ENCODE measurements at places on chromosomes 7 and 10. TPM values are rescaled to one million over a fixed set of nuclear protein-coding genes. Genes with fewer than 3 reads are reported as not detected.

AGAP9 gene
- total RNA-seq = 4.1 TPM

BAG3 gene
- total RNA-seq = 172 TPM

IFIT1B gene
- 0.81 TPM for total RNA-seq

EIF4H gene
- total RNA-seq = 168 TPM

ELOVL3 gene
- not detected for total RNA-seq

MAD1L1 gene
- total RNA-seq = 13.5 TPM

KIAA1217 gene
- total RNA-seq = 24.0 TPM

MYL10 gene
- not detected for total RNA-seq

CYP3A7 gene
- not detected for total RNA-seq

GRCh38 chr7:137950263-137950621 is 51.6 kb downstream of the CREB3L2 start:
- no peak for DNase-seq

- no peak for DNase-seq
These were observed 351.8 kb upstream of the FZD8 start for GRCh38 chr10:35993591-35994515.

- DNase-seq = no peak
These were observed 8.9 kb upstream of the GRK5 start for GRCh38 chr10:119198438-119198837.

DNA sequence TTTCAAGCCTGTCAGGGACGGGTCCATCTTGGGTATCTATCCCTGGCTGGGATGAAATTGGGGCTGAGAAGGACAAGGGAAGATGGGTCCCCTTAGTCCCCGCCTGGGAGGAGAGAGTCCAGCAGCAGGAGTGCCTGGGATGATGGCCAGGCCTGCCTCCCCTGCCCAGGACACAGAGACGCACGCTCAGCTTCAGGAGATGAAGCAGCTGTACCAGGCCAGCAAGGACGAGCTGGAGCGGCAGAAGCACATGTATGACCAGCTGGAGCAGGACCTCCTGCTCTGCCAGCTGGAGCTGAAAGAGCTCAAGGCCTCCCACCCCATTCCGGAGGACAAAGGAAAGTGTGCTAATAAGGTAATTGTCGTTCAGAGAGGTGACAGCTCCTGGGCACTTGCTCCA is 15.4 kb downstream of the CCDC136 start:
- DNase-seq = no peak

DNA sequence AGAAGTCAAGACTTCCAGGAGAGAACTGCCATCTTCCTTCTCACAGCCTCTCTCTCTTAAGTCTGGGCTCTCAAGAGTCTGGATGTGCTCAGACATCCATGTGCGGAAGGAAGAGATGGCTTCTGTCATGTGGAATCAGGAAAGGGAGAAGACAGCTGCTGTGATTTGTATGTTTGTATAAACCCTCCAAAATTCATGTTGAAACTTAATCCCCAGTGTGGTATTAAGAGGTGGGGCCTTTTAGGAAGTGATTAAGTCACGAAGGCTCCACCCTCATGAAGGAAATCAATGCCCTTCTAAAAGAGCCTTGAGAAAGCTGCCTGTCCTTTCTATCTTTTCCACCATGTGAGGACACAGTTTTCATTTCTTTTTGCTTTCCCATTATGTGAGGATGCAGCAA is 73.9 kb upstream of the PTN start:
- DNase-seq = no peak

DNA sequence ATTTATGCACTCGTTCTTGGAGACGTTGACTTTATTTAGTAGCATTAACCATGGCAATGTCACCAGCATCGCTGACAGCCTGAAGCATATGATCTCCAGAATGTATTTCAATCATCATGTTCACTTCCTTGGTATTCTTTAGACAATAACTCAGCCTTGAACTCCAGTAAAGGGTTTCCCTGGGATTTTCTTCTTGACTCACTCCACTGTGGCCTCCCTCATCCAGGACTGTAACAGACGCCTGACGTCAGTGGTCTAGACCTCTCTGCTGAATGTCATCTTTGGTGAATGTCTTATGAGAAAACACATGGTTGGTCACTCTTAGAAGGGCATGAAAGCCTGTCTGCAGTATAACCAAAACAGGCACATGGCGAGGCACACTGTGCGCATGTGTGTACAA is 64.4 kb downstream of the EGFR start:
- no peak for DNase-seq

DNA sequence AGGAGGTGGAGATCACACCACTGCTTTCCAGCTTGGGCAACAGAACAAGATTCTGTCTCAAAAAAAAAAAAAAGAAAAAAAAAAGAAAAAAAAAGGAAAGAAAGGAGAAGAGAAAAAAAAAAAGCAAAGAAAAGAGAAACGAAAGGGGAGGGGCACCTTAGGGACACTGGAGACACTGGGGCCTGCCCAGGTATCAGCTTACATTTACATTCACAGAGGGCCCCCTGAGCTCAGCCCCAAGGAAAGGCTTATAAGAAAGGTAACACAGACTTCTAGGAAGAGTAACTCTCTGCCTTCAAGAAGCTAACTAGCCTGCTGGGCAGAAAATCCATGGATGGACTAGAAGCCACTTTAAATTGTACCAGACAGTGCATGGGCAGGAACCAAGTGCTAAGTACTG is 108.8 kb downstream of the NPY start:
- no peak for DNase-seq

DNA sequence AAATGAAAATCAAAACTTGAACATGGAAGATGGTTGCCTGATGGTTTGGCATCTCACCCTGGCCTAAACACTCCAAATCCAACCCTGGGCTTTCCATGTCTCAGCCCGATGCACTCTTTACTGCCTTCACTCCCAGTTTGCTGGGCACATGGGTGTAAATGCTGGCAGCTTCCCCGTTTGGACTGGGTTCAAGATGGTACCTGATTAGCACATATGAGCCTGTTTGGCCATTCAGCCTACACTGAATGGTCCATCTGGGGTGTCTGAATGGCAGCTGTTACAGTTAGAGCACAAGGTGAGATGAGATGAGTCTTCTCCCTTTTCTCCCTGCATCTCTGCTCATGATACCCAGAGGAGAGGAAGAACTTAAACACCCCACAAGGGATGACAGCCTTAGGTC is 37.1 kb downstream of the ATXN7L1 start:
- no peak for DNase-seq

DNA sequence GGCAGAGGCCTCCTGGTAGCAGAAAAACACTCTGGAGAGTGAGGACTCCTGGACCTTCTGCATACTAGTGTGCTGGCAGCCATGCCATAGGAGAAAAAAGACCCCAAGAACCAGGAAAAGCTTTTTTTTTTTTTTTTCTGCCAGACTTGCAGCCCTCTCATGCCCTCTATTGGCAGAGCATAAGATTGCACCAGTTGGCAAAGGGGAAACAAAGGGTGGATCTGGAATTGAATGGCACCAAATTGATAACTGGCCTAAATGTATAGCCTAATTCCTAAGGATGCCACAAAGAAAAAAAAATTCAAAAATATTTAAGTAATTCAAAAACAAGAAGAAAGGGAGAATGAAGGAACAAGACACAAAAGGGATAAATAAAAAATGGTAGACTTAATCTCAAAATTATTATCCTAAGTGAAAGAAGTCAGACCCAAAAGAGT is 112.5 kb upstream of the GHITM start:
- DNase-seq = no peak

DNA sequence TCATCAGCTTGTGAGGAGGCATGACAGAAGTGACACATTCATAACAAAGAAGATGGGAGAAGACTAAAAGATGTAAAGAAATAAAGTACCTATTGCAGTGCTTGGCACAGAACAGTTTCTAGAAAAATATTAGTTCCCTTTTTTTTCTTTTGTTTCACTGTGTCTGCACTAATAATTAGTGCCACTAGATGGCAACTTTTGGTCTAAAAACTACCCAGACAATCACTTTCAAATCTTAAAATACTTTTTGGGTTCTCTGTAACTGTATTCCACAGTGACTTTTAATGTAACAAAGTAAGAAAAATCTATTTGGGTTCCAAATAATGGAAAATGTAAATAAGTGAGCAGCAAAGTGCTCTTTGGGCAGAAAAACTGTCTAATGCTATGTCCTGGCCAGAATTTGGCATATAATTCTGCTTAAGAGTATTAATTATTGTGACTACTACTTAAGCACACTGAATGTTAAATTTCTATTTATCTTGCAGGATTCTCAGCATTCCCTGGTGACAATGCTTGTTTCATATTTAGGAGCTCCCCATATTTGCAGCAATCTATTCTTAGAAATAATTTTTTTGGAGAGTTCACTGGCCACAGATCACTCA is 134.8 kb upstream of the KIF5B start:
- no peak for DNase-seq

DNA sequence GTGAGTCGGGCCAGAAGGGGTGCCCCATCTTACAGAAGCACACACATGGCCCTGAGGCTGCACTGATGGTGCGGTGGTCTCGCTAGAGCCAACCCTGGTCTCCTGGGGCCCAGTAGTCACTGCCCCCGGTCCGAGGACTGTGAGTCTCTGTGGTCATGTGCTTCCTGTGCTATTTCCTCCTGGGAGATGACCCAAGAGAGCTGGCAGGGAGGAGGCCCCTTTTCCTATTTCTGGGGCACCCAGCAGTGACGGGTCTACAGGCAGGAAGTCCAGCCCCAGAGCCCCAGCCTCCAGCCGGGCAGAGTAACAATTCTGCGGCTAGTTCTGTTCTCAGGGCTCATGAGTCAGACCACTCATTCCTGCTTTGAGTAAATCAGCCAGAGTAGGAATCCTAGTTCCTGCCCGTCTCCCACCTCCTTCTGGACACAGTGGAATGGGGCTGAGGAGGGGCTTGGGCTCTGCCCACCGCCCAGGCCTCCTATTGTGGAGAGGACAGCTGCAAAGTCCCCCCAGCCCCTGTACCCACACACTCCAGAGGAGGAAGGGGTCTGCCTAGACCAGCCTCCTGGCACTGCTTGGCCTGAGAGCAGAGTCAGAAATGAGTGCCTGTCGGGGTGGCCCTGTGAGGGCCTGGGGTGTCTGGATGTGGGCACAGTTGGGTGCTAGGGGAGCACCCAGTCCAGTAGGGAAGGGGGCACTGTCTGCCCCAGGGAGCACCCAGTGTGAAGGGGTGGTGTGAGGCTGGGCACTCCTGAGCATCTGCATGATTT is 80.5 kb upstream of the PPIF start:
- peak; percentile 89 for DNase-seq

- DNase-seq = no peak
These were observed 31.7 kb upstream of the CCNY start for GRCh38 chr10:35304649-35305048.

DNA sequence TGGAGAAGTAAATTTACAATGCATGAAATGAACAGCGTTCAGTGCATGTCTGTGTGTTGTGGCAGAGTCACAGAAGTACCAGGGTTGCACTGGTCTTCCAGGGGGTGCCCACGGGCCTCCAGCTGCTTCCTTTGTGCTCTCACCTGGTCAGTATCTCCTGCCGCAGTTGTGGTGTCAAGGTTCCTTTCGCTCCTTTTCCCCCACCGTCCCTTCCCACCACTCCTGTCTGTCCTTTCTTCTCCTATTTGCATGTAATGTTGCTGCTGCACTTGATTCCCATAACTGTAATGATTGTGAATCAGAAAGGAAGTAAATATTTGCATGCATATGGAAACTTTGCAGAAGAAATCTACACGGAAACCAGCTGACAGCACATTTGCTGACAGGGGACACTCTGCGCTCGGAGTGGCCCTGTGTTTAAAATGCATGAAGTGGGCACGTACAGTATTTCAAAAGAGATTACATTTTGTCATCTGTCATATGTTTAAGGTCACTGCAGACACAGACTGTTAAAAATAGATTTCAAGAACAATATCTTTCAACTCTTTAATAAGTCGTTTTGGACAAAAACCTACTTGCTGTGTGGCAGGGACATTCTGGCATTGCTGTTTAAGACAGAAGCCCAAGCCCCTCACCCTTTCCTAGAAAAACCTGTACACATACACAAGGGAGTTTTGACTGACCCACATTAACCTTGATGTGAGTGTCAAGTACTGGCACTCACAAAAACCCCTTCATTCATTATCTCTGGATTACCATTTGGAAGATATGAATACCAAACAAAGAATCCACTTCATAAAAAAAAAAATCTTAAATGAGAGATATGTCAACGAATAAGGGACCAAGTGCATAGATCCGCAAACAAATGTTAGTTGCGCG is 336.7 kb upstream of the KLF6 start:
- DNase-seq = no peak

GRCh38 chr7:35754741-35755140 is 46.1 kb upstream of the SEPTIN7 start:
- DNase-seq = no peak

- no peak for DNase-seq
These were observed 20.4 kb downstream of the PWWP2B start for GRCh38 chr10:132417257-132417910.

DNA sequence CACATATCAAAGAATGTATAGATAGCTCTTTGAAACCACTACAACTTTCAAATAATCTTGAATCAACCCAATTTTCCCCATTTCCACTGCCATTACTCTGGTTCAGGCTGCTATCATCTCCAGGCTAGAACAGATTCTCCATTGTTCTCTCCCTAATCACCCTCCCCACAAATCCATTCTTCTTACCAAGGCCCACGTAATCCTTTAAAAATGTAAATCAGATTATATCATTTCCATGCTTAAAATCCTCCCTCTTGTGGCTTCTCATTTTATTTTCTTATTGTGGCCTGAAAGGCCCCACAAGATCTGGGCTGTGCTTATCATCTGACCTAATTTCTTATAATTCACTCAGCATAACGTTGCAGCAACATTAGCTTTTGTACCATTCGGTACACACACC is 3.0 kb upstream of the PON1 start:
- no peak for DNase-seq

DNA sequence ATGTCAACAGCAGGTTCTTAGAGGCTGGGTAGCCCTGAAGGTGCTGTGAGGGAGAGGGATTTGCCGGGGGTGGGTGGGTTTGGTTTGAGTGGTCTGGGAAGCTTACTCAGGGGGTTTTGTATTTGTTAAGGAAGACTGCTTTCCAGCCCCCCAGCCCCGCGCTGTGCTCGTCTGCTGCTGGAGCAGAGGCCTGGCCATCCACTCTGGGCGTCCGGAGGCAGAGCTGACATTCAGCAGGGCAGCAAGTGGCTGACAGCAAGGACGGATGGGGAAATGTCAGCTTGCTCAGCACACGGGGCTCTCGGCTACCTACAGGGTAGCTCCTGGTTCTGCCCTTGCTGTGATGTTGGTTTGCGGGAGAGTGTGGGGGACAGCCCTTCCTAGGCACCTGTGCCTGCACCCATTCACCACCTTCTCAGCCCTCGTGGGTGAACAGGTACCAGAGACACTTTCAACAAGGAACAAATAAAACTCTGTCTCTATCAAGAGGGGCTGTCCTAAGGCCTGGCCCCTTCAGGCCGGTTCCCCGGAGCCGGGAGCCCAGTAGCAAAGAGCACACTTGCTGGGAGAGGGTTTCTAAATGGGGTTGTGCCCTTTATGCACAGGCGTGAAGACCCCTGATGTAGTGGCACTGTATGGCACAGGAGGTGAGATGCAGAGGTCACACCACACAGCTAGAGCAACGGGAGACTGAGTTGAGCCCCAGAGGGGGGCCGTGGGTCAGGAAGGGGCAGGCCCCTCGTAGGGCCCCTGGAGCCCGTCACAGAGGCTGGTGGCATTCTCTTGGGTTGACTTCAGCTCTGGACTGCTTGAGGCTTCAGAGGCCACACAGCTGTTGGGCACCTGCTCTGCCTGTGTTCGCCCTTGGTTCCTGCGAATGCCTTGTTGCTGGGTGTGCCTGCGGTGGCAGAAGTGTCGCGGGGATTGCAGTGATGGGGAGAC is 72.2 kb upstream of the SHH start:
- DNase-seq = peak; percentile 67
